Effector CD8-positive, alpha-beta T cell (primary cell): ENCODE measurements at places on chromosomes 2 and 18.

GRCh38 chr2:109213646-109214433, 84.8 kb downstream of the SH3RF3 start:
- DNase-seq, result peak; percentile 31

- no peak for DNase-seq
Measured at GRCh38 chr18:148841-149240, 9.5 kb upstream of the USP14 start.

DNA sequence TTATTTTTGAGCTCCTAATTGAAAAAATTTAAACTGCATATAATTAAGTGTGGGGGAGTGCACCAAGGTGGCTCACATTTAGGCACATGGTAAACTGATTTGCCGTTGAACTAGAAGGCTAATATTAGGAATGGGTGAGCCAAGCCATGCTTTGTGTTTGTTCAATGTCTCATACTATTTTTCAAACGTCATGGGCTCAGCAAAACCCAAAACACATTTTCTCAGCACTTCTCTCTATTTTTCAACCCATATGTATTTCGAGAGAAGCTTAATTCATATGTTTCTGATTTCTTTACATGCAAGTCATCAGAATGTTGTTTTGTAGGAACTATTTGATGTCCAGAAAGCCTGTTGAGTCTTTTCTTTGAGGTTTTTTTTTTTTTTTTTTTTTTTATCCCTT, 291.2 kb downstream of the TCF4 start:
- DNase-seq, result no peak

GRCh38 chr2:8440029-8440778, 241.7 kb upstream of the ID2 start:
- DNase-seq, result no peak

GRCh38 chr2:109256111-109256510, 127.1 kb downstream of the SH3RF3 start:
- no peak for DNase-seq

DNA sequence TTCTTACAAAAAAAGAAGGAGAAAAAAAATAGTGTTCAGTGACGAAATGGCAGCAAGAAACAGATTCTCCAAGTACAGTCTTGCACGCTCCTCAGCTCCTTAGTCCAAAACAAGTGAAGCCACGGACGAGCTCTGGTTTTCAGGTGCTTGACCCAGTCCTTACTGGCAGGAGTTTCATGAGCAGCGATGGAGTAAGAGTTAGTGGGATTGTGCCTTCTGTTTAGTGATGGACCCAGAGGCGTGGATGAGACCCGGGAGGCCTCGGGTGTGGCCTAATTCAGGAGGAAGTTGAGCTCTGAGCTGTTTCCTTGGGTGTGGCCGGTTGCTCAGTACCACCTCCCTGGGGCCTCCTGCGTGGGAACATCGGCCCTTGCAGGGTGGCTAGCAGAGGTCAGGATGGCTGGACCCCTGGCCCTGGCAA, 52.0 kb downstream of the KIF5C start:
- no peak for DNase-seq

DNA sequence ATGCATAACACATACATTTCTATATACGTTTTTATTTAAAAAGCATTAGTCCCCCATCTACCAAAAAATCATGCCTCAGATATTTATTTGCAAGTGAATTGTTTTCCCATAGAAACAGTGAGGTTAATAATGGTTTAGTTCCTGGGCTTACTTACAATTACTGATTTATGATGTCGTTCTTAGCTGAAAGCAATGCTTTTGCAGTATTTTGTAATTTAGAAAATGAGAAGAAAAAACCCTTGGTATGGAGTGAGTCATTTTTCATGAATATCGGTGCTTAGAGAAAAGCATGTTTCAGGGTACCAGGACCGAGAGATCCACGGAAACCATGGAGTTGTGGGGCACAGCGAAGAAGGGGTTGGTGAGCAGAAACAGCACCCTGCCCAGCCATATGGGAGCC, 12.0 kb upstream of the CDK15 start:
- no peak for DNase-seq

GRCh38 chr18:26293982-26294381, 67.7 kb downstream of the TAF4B start:
- no peak for DNase-seq

- DNase-seq, result no peak
Measured at GRCh38 chr2:128053331-128053730, 25.5 kb upstream of the SAP130 start.

DNA sequence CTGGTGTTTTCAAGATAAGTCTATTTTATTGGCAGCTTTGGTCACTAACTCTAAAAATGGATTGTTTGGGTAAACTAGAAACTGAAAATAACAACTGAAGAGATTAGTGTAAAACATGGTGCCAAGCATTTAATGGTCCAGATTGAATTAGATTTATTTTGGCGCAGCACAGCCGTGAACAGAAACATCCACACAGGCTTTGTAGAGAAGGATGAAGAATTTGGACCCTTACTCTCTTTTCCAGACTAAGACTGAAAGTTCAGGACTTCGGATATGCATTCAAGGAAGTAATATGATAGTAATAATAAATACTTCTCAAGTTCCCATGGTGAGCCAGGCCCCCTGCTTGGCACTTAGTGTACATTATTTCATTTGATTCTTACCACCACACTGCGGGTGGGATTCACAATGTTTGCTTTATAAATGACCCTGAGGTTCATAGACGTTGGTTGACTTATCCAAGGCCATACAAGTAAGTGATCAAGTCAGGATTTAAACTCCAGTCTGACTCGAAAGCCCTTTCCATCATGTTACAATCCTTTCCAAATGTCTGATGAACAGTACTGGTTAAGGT, 54.2 kb upstream of the ITGB6 start:
- no peak for DNase-seq

- DNase-seq, result peak; percentile 39
Measured at GRCh38 chr2:20350041-20350712, 467 bp downstream of the PUM2 start.

DNA sequence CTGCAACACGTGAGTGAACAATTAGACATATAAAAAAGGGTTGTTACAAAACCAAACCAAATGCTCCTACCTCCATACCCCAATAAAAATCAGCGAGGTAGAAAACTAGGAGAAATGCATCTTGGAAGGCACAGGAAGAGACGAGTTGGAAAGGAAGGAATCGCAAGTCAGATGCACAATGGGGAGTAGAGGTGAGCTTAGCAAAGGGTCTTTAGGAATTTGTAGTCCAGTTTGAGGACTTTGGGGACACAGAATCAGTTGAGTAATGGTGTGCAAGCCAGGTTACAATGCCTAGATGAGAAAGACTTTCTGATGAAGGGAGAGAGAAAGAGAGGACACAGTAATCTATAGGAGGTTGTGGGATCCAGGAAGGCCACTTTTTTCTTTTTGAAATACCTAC, 35.7 kb downstream of the XRCC5 start:
- no peak for DNase-seq

DNA sequence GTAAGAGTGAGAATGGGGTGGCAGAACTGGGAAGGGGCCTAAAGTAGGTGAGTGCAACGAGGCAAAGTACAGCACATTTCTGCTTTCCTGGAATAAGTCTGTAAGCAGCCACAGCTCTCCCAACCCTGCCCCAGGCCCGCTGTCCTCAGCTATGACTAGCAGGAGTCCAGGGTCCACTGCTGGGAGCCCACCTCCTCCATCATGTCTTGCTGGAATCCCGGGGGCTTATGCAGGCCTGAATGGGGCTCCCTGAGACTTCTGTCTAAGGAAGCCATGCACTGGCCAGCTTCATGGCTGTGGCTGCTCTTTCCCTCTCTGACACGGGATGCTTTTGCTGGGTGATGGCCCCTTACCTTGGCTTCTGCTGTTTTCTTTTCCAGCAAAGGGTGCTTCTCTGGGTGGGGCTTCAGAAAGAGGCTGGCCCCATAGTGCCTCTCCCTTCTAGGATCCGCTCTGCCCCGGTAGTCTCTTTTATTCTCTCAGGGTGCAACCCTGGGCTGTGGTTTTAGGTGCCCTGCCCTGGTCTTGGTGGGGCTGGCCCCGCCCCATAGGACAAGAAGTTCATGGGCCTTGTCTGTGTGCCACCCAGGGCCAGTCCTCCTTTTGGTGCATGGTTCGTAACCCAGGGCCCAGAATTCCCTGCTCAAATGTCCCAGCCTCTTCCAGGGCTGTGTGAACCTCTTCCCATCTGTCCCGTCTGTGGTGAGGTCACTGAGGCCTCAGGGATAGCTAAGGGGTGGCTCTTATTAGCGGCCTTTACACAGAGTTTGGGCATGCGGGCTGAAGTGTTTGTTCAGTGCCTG, 33.8 kb upstream of the POLE4 start:
- no peak for DNase-seq

DNA sequence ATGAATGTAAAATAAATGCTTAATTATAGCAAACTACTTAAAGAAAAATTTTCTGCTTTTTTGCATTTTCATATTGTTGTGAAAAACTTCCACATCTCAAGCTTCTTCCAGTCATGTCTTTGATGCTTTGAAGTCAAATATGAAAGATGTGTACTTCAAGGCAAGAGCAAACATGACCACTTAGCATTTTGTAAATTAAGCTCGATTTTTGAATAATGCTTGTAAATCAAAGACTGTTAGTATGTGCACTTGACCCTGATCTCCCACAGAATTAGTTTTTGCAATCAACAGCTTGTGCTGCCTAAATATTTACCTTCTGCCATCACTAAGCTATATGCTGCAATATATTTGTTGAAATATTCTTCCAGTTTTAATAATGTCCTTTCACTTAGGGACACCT, 486.1 kb upstream of the ID2 start:
- no peak for DNase-seq

DNA sequence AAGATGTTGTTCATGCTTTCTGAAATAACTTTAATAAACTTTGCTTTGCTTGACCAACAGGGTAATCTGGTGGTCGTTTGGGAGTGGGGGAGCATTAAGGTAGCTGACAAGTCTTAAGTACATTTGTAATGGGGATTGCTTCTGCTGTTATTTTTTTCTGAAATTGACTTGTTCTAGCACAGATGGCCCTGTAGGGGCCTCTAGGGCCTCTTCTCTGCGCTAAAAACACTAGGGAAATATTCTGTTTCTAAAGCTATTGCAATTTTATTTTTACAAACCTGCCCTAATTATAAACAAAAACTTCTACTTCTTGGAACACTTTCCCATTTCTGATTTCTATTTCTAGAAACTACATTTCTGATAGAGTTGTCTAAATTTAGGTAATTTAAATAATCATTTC, 191.3 kb upstream of the KCNJ3 start:
- DNase-seq, result no peak

GRCh38 chr18:41532344-41533086, 422.5 kb upstream of the PIK3C3 start:
- no peak for DNase-seq

DNA sequence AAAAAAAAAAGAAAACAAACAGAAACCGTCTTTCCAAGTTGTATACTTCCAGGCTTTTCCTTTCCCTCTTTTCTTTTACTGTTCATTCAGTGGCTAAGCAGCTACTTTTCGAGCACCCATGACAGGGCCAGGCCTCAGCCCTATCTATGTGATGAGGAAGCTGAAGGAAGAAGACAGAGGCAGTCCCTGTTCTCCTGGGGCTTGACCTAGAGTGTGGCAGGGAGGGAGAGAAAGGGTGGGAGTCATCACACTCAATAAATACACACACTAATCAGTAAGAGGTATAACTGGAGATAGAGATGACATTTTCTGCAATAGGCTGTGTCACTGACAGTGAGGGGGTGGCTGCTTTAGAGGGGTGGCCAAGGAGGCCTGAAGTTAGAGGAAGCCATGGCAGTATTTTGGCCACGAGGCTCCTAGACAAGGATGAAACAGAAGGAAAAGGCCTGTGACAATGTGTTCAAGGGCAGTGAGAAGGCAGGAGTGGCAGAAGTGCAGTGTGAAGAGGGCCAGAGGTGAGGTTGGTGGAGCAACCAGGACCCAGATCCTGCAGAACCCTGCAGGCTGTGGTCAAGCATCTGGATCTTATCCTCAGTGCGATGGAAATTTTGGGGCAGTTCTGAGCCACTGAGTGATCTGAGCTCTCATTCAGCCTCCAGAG, 131.8 kb upstream of the TTC39C start:
- no peak for DNase-seq

GRCh38 chr18:6661692-6662415, 67.7 kb upstream of the ARHGAP28 start:
- no peak for DNase-seq

DNA sequence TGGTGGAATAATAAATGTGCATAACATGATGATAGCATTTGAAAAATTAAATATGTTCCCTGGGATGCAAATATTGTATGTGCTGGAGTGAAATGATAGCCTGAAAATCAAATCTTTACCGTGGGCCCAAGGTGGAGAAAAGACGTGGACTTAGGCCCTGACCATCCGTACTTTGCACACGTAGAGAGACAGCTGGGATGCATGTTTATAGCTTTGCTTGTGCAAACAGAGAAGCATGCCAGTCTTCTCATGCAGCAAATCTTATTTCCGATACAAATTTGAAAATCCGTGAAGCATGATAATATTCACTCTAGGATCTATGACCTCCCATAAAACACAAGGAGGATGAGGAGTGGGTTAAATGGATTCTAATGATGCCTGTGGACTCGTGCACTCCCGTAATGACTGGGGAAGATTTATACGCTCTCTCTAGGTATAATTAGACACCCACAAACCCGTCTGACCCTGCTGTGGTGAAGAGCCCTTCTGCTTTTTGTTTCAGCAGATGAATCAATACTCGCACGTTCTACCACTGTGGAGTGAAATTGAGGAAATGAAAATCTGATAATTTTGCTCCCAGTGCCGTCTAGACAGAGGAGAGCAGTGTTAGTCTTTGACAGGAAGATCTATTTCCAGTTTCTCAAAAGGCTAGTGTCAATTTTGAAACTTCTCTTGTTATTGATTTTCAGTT, 810.3 kb upstream of the SALL3 start:
- no peak for DNase-seq

DNA sequence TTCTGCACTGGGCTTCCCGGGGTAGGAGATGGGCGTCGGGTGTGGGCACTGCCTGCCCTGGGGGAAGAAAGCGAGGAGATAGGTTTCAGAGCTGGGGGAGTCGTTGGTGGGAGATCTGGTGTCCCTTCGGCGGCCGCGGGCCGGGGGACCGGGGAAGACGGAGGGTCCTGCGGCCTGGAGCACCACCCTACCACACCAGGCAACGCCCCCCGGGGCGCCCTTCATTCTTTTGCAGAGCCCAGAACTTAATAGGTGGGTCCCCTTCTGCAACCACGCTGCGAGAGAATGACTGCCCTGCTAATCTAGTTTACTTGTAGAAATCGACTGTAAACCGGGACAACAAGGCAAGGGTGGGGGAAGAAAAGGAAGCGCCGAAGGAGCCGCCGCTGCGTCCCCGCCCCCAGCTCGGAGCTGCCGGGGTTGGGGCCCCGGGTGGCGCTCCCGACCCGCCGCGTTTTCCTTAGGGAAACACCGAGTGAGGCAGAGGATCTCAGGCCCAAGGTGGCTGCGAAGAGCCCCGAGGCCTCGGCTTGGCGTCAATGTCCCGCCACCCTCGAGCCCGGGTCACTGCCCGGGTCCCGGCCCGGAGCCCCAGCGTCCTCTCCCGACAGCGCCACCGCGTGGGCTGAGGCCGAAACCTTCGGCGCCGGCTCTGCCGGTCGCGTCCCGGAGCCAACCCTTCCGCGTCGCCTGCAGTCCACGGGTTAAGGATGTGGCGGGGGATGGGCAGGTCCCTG, 5.4 kb upstream of the SATB2 start:
- DNase-seq, result no peak
